ENCODE measurements at places on chromosomes 6 and 20.

GRCh38 chr6:82616386-82617028, 252.9 kb downstream of the TPBG start:
- peak; percentile 13 for DNase-seq

GRCh38 chr20:15789079-15789478, 784.2 kb downstream of the KIF16B start:
- DNase-seq = peak; percentile 5

DNA sequence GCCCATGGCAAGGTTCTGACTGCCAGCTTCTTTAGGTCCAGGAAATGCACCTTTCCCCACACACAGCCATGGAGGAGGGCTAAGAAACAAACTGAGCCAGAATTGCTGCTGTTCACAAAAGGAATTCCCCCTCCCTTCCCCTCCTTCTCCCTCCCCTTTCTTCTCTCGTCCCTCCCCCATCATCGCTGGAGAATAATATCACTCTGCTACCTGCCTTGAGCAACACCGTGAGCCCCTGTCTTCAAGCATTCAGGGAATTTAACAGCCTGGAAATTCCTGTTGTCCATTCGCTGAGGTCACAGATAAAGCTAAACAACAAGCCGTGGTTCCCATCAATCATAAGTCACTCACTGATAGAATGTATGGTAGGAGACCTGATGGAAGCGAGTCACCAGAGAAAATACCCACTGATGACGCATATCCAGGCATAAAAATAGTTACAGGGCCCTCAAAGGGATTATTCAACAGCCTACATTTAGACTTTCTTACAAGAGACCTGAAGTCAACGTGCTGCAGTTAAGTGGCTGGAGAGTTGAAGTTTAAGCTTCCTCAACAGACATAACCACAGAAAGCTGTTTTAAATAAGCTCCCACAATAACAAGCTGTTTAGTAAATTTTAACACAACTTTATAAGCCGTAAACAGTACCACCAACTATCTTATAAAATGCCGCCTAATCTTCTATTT, 59.7 kb downstream of the HIVEP2 start:
- DNase-seq = peak; percentile 88

GRCh38 chr6:161832622-161833021, 558.8 kb upstream of the AGPAT4 start:
- no peak for DNase-seq

All from muscle of leg (tissue), 16 donors.